ENCODE measurements at places on chromosomes 3 and 15.

DNA sequence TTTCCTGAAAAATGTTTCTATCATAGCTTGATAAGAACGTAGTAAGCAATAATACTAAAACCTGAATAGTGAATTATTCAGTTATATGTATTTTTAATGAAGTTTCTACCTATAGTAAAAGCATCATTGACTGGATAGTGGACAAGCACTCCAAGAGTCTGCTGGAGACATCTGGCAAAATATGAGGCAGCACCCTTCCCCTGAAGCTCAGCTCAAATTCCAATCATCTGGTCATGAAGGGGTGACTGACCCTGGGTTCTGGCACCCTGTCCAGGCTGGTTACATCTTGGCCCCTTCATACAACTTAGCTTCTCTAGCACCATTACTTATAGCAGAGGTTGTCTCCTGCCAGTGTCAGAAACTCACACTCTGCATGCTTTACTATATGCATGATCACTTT, 455.4 kb downstream of the RAP2B start:
- no peak for DNase-seq

- DNase-seq, result no peak
Measured at GRCh38 chr3:111936191-111936841, 42.5 kb upstream of the ABHD10 start.

DNA sequence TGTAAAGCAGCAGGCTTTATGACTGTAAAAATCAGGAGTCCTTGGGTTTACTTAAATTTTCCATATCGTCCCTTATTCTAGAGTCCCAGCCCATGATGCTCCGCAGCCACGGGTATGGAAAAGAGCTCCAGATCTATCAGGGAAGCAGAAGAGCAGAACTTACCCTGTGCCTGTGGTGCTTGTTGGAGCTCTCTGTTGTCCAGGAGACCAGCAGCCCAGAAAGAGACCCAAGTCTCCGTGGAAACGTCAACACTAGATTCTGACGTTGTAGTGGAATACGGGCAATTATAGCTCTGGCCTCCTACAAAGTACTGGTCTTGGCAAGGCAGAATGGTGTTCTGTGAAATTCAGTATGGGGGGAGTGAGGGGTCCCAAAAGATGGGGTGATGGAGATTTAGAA, 2.0 kb downstream of the GMNC start:
- DNase-seq, result no peak

DNA sequence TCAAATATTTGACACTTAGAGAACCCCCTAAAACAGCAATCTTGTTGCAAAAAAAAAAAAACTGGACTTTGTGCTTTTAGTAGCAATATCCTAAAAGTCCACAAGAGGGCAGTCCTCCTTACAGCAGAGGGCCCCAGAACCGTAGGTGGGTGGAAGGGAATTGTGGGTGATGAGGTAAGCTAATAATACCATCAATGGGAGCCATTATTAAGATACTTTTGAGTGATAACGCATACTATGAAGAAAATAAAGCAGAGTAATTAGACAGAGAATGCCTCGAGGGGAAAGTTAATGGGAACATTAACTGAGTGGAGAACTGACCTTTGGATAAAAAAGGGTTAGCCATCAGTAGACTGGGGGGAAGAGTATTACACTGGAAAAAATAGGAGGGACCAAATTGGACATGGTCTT, 229.9 kb downstream of the THRB start:
- no peak for DNase-seq

Measured in stimulated activated CD8-positive, alpha-beta memory T cell treated with anti-CD3 and anti-CD28 coated beads, Interleukin-12 subunit alpha, Interleukin-12 subunit beta, amount 100 ng/mL, for 1 hour (primary cell).